Hepatic stellate cell (primary cell): ENCODE measurements at places on chromosomes 13 and 19.
A peak's percentile ranks its signal among the peaks of the same experiment; 100 is the strongest.

DNA sequence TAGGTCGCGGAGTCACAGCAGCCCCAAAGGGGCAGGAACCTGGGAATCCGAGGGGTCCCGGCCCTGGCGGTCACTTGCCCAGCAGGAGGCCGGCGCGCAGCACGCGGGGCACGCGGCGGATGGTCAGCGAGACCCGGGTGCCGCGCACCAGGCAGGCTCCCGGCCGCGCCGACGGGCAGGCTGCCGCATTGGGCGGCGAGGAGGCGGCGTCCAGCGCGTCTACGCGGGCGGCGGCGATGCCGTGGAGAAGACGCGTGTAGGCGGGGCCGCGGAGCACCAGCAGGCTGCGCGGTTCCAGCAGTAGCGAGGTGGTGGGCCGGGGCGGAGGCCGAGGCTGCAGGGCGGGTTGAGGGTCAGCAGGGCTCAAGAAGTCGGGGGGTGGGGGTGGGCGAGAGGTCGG lies 607 bp upstream of the SYNE4 start:
- DNase-seq, result peak; percentile 80

DNA sequence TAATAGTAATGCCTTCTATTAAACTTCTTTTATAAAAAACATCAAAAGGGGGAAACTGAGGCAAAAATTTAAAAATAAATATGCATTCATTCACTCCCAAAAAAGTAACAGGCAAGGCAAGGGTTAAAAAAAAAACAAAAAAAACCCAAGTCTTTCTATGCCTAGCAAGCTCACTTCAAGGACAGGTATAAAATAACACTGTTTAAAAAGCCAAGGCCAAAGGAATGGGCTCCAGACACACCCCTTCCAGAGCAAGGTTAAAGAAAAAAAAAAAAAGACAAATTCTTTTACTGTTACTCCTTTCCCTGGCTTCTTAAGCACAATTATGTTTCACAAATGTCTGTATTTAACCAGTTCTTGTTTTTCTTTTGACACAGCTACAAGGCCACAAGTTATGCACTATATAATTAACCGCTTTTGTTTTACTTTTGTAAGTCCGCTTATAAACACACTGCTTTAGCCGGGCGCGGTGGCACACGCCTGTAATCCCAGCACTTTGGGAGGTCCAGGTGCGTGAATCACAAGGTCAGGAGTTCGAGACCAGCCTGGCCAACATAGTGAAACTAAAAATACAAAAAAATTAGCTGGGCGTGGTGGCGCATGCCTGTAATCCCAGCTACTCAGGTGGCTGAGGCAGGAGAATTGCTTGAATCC lies 3.6 kb downstream of the SIGLEC11 start:
- DNase-seq, result no peak

DNA sequence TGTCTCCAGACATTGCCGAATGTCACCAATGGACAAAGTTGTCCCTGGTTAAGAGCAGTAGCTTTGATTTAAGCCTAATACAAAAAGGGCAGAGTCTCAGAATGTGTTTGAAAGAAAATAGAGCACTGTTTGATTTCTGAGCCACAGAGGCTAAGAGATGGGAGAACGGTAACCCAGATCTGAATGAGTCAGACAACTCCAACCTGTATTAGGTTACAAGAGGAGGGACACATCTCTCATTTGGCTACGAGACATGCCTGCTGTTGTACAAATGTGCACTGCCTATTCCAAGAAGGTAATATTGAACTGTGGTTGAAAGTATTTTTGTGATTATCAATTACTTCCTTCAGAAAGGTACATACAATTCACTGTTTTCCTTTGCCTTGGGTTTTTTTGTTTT lies 4.9 kb upstream of the HSPH1 start:
- DNase-seq, result no peak

GRCh38 chr19:38683393-38684077 lies 36.1 kb downstream of the ACTN4 start:
- peak; percentile 79 for DNase-seq

DNA sequence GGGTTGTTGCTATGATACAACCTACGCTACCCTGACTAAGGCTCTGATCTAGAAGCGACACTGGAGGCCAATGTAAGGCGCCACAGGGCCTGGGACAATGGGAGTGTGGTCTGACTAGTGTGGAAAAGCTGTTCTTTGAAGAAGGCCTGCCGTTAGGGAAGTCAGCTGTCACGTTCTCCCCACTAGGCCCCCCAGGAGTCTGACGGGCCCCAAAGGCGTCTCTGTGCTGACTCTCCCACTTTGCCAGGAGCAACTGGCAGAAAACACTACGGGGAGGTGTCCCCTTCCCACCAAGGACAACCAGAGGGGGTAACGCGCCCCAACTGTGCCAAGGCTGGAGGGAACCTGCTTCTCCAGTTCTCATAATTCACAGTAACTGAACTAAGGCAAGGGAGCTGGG lies 25.3 kb upstream of the EIF3G start:
- DNase-seq, result no peak

- DNase-seq, result no peak
Observed at GRCh38 chr13:83100237-83100636, 782.0 kb downstream of the SLITRK1 start.

DNA sequence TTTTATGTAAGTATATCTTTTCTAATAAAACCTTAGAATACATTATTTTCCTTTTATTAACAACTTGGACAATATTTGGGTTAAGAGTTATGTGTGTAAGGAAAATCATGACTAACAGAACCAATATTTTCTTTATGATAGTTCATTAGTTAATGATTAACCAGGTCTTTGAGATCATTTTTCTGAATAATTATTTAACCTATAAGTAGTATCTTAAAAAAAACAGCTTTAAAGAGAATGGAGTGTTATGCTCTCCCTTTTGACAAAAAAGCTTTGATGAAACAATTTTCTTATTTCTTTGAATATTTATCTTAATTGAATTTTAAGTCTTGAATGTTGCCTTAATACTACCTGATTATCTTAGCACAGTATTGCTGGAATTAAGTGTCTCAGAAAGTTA lies 3.8 kb downstream of the SLAIN1 start:
- DNase-seq, result no peak

DNA sequence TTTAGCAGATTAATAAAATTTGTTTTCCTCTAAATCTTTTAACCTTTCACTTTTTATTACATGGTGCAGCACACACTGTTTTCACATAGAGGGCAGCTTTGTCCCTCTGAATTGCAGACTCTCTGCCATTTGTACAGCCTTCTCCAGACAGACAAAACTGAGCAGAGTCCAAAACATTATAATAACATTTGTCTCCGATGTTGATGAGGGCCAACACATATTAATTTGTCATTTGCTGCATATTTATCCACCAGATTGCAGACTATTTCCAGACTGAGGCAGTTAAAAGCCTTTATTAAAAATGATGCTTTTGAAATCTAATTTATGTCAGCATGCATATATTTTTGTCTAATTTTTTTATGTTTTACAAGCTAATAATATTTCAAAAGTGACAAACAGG lies 1251.9 kb upstream of the SLC10A2 start:
- DNase-seq, result peak; percentile 2

DNA sequence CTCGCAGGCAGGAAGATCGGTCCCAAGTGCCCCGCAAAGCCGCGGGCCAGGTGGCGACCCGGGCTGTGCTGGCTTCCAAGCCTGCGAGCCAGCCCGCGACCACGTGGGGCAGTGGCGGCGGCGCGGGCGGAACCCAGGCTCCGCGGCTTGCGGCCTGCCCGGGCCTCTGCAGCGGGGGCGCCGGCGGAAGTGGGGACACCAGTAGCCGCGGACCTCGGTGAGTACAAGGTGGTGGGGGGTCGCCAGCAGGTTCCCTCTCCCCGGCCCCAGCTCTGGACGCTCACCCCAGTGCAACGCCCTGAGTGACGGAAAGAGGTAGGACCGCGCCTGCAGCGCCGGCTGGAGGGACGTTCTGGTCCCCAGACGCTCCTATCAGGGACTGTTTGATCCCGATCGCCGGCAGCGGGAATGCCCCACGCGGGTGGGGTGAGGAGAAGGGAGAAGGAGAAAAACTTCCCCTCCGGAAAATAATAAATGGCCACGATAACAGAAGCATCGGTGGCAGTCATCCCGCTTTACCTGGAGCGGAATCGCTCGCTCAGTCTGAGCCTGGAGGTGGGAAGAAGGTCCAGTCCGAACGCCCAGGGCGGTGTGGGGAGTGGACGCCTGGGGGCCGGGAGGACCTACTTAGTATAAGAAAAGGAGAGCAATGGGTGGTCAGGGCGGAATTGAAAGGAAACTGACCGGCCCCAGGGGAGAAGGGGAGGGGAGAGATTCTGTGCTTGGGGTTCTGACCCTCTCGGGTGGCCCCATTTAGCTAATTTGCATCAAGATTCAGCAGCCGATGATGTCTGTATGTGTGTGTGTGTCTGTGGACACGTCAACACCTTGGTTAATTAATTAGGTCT lies at the start of gene GEMIN7:
GEMIN7 (plus strand) TSS at position 198 of the 848 bp plus-strand sequence. CDS start 10,855 bp downstream, outside the sequence.
- peak; percentile 88 for DNase-seq

DNA sequence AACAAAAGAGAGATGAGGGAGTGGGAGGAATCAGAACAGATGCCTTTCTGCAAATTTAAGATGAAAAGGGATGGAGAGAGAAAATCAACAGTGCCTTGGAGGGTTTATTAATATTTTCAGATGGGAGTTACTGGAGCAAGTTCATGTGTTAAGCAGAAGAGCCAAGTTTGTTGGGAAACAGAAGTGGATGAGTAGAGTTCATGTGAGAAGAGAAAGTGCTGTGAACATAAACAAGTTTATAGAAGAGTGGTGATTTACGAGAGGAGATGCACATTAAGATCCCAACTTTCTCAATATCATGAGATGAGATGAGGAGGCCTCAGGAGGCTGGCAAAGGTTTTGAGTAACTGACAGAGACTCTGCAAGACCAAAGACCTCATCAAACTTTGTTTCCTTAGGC lies 274.1 kb upstream of the HTR2A start:
- DNase-seq, result no peak

DNA sequence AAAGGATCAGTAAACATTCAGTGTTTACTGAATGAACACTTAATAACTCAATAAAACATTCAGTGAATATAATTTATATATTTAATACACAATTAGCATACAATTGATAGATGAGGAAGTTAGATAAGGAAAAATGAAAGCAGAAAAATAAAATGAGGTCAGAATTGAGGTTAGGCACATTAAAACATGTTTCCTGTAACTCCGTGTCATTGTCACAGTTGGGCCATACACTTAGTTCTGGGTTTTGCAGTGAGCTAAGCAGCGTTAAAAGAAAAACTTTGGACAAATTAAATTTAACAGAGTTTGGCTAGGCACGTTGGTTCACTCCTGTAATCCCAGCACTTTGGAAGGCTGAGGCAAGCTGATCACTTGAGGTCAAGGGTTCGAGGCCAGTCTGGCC lies 71.4 kb downstream of the MIPEP start:
- DNase-seq, result no peak

GRCh38 chr19:45616704-45617017 lies 14.6 kb upstream of the GPR4 start:
- no peak for DNase-seq

DNA sequence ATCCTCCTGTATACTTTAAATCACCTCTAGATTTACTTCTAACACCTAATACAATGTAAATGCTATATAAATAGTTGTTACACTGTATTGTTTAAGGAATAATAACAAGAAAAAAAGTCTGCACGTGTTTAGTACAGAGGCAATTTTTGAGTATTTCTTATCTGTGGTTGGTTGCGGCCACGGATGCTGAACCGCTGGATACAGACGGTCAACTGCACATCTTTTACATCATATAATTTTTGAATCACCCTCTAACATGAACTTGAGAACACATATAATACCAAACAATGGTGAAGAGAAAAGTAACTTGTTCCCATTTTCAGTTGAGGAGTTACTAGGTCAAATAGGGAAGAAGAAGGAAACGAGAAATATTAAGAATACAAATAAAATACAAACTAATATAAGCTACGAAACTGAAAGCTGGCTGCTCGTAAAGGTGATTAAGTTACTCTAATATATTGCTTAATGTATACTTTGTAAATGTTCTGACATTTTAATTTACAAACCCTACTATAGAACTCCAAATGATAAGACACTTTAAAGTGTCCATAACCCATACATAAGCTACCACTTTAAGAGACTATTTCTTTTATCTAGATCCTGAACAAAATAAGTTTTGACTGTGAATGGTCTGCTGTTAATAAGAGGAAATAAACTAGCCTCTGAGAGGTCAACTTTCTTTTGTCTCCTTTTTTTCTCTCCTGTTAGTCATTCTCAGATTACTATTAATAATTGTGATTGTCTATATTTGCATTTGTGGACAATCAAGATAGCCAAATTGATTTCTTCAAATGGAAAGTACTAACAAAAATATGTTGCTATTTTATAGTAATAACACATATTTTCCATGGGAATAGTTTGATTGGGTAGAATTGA lies 457.4 kb downstream of the DIAPH3 start:
- no peak for DNase-seq

DNA sequence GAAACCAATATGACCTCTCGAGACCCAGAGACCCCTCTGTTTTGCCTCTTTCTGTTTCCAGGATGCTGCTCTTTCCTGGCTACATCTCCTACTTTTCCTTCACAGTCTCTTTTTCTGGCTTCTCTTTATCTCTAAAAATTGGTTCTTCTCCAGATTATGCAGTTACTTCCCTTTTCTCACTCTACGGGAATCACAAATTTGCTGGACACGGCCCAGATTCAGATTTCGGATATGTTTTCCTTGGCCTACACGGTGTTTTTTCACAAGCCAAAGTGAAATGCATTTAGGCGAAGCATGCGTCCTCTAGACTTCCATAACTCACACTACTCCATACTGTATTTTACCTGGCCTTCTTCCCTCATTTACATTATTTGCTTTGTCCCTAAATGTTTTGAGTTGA lies 214.7 kb upstream of the MIR17HG start:
- DNase-seq, result no peak

GRCh38 chr13:94351292-94351990 lies 128.0 kb downstream of the DCT start:
- DNase-seq, result peak; percentile 35

GRCh38 chr13:39536274-39536673 lies 66.7 kb downstream of the LHFPL6 start:
- no peak for DNase-seq

- no peak for DNase-seq
Observed at GRCh38 chr13:27117158-27117557, 54.5 kb downstream of the USP12 start.

GRCh38 chr13:60379837-60380565 lies 17.0 kb upstream of the TDRD3 start:
- DNase-seq, result no peak

DNA sequence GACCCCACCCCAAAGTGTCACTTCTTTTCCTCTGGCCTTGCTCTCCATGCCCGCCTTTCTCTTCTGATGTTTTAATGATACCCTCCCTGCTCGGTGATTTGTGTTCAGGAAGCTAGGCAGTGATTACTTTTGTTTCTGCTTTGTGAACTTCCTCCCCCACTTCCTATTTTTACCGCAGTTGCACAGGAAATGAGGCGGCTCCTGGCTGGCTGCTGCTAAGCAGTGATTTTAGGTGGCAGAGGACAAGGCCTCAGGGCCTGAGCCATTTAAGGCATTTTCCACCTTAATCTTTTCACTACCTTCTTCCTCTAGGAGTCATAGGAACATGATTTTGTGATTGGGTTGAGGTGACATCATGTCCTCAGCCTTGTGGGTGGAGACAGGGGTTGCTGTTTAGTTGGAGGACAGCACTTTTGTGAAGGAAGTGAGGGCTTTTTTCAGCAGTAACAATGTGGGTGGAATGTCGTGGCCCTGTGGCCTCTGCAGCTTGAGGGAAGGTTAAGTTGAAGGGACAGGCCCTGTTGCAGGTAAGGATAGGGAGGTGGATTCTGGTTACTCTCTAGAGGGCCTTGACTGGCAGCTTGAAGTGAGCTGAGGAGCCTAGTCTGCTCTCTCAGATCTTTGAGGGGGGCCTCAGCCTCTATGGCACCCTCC lies 15.7 kb downstream of the GARRE1 start:
- DNase-seq, result peak; percentile 47

- no peak for DNase-seq
Observed at GRCh38 chr19:53958168-53958571, 4.6 kb upstream of the CACNG8 start.

GRCh38 chr13:24648271-24648670 lies 31.9 kb upstream of the ATP12A start:
- no peak for DNase-seq
